Stimulated activated CD4-positive, alpha-beta T cell treated with anti-CD3 and anti-CD28 coated beads, Interleukin-1b, Interleukin-23, amount 100 ng/mL, for 24 hours (primary cell): ENCODE measurements at places on chromosomes 5 and 9.

GRCh38 chr9:72980183-72980582, 27.3 kb upstream of the ALDH1A1 start:
- no peak for DNase-seq

DNA sequence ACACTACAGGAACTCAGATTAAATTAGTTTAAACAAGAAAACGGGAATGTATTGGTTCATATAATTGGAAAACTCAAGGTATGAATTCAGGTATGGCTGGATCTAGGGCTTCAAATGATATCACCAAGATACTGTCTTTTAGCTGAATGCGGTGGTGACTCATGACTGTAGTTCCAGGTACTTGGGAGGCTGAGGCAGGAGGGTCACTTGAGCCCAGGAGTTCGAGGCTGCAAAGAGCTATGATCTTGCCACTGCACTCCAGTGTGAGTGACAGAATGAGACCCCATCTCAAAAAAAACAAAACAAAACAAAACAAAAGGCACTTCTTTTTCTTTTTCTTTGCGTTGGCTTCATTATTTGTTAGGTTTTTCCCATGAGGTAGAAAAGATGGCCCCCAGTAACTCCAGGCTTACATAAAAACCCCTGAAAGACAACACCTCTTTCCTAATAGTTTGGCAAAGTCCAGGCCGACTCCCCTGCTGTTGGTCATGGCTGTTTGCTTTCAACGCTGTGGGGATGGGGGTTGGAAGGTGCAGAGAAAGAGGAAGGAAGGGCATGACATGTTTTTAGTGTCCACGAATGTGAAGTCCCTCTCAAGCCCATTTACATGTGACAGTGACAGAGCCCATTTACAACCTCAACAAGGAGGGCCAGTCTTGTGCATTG, 39.8 kb upstream of the CRB2 start:
- no peak for DNase-seq

GRCh38 chr5:52943285-52943684, 45.9 kb upstream of the ITGA2 start:
- no peak for DNase-seq

DNA sequence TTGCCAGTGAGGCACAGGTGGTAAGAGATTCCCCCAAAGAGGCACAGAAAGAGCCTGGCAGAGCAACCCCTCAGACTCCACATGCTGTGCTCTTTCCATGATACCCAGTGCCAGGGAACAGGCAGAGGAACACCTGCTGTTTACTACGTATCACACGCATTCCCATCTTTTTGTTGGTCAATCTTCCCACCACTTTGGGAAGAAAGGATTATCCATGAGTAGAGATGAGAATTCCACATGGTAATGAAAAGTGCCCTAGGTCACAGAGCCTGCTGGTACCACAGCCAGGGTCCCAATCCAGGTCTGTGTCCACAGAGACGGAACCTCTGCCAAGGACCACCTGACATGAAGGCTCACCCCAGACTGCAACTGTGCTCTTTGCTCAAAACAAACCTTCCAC, 86.6 kb downstream of the LHFPL2 start:
- DNase-seq = no peak

- no peak for DNase-seq
These were observed 226.5 kb upstream of the TUT7 start for GRCh38 chr9:86580688-86581087.
